ENCODE measurements at places on chromosomes 6 and 20.

- peak; percentile 46 for DNase-seq
Observed at GRCh38 chr6:85756982-85757381, 114.3 kb upstream of the SYNCRIP start.

DNA sequence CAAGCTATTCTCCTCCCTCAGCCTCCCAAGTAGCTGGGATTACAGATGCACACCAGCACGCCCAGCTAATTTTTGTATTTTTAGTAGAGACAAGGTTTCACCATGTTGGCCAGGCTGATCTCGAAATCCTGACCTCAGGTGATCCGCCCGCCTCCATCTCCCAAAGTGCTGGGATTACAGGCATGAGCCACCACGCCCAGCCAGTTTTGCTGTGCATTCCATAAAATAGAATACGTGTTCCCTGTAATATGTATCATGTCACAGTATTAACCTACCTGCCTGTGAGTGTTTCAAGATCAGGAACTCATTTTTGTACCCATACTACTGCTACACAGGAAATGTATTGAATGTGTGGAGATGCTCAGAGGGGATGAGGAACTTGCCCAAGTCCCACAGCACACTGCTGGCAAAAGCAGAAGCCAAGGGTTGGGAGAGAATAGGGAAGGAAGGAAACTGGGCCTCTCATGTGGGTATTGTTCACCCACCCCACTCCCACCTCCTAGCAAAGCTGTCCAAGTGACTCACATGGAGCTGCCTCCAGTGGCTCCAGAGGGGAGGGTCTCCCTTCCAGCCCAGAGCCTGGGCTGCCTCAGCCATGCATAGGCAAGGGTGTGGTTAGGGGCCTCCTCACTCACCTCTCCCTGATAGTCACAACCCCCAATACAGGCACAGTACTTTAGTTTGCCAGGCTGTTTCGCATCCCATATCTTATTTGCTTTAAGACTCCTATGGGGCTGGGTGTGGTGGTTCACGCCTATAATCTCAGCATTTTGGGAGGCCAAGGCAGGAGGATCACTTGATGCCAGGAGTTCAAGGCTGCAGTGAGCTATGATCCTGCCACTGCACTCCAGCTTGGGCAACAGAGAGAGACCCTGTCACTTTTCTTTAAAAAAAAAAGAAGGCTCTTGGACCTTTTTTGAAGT is 9.4 kb downstream of the HM13 start:
- DNase-seq = peak; percentile 35

GRCh38 chr6:26309731-26310142 is 55.3 kb upstream of the BTN3A2 start:
- peak; percentile 81 for DNase-seq

- no peak for DNase-seq
Observed at GRCh38 chr6:110558575-110558974, 82.2 kb upstream of the SLC22A16 start.

- peak; percentile 7 for DNase-seq
Observed at GRCh38 chr20:34815636-34816035, 9.8 kb downstream of the NCOA6 start.

- DNase-seq = peak; percentile 56
Observed at GRCh38 chr6:100186552-100186951, 192.5 kb upstream of the MCHR2 start.

GRCh38 chr20:63709149-63709527 is 1.3 kb downstream of the ZGPAT start:
- no peak for DNase-seq

DNA sequence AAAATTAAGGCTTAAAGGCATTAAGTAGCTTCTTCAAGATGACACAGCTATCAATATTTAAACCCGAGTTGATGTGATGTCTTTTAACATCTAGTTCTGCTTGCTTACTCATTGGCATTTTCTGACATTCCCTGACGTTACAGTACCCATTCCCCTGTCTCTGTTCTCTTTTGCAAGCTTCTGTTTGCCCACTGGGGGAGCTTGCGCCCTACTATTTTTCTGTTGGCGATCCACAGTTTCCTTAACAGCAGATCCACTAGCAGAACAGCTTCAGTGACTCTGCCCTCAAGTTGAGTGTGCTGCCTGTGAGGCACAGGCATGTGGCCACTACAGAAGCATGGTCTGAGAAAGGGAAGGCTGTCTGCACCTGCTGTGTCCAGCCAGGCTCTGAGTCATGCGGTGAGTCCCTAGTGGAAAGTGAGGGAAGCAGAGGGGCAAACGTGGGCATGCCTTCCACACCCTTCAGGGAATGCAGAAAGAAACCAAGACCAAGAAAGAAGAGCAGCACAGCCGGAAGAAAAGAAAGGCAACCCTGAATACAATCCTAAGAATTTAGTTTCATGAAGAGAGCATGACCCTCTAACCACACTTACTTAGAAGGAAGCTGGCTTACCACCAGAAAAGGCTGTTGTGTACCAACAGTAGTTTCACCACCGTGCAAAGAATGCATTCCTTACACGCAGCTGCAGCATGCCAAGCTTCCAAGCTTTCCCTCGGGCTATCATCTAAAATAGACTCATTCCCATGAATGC is 97.7 kb upstream of the VGLL2 start:
- peak; percentile 68 for DNase-seq
